ENCODE measurements at places on chromosomes 5 and 9.

DNA sequence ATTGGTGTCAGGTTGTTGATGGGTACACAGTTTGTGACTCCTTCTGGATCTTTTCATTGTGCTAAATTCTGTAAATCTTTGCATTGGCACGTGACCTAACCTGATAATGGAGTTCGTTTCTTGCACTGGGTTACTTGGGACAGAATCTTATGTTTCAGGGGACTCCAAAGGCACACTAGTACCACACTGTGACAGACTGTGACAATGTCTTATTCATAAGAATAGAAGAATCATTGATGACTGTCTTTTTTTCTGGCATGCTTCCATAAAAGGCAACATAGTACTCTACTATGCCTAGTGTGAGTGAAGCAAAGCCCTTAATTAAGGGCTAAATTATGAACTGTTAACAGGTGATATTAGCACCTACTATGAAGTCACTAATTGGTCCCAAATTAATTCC lies 35.4 kb upstream of the RICTOR start:
- no peak for DNase-seq

DNA sequence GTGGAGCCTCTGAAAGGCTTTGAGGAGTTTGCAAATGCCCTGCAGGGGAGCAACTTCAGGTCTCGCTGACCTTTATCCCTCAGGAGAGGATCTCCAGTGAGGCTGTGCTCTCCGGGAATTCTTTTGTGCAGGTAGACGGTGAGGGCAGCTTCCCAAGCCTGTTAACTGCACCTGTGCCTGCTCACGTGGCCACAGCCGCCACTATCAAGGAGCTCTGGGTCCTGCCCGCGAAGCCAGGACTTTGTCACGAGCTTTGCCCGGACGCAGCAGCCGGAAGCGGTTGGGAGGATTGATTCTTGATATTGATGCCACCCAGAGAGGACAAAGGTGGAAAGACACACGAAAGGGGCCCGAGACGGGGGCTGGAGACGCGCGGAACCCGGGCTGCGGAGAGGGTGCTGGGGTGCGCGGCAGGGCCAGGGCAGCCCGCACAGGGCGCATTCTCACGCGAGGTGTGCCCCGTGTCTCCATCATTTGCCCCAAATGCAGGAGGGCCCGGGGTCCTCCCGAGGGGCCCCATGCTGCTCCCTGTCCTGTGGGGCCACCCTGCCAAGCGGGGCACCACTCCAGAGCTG lies 18.2 kb downstream of the SLC9A3 start:
- DNase-seq = no peak

GRCh38 chr5:20956134-20956533 lies 968.1 kb upstream of the CDH18 start:
- no peak for DNase-seq

DNA sequence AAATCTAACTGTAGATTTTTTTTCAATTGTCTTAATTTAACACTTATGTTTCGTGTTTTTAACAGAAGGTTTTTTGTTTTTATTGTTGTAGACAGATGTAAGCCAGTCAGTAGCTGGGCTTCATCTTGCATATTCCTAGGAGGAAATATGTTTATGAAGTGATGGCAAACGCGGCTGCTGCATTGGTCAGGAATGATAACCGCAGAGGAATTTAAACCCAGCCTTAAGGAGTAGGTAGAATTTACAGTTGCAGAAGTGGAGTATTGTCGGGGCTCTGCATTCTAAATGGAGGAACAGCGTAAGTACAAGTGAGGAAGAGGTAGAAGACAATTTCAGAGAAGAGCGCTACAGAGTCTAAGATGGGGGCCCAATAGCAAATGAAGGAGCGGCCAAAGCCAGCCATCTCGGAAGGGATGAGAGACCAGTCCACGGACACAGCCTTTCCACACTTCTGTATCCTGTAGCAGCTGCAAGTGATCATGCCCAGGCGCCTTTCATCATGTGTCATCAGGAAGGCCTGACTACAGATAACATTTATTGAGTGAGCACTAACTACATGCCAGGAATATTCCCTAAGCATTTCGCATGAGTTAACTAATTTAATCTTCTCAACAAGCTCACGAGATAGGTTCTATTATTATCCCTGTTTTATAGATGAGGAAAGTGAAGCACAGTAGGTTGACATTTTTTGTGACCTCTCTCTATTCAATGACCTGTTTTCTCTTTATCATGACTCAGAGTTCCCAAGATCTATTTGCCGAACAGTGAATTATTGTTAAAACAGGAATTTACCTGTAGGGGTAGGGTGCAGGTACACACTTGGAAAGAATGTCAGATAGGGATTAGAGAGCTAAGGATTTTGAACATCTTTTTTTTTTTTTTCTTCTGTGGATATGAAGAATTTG lies 38.1 kb downstream of the CMYA5 start:
- no peak for DNase-seq

DNA sequence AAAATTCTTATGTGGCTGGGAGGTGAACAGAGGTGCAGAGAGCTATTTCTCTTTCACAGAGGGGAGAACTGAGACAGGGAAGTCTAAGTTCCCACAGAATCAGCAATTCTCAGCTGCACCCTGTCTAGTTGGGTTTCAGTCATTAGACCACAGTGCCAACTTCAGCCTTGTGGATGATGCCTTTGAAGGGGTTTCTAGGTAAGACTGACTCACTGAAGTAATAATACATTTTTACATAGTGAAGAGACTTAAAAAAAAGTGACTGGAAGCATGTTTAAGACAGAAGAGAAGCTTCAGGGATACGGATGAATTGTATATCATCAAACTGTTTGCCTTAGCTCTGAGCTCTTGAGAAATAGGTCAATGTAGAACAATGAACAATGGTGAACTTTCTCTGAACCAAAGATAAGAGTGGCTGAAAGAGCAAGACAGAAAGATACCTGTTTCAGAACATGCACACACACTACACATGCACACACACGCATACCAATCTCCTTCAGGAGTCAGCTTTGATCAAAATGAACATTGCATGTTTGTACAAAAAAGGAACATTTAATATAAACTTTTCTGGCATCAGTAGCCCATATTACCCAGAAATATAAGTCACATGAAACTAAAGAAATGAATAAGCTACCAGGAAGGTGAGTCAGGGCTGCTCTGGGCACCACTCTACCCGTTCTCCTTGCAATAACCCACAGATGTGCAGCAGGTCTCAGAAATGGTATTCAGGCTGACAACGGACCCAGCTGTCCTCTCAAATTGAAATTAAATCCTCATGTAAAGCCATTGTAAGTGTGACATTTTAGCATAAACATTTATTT lies 12.6 kb upstream of the FYB1 start:
- DNase-seq = peak; percentile 81

DNA sequence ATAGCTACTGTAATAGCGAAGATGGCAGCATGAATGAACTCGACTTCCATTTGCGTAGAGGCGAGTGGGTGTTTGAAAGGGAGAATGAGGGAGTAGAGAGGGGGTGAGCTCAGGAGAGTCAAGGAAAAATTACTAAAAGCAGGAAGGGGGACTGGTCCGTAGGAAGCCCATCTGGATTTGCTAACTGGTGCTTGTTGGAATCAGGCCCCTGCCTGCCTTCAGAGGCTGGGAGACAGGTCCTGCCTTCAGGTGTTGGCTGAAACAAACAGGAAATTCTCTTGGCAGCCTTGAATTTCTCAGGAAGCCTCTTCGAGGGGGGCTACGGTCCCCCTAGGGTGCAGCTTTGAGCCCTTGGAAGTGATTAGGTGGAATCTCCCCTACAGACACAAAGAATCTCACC lies 121.7 kb downstream of the OLFM1 start:
- no peak for DNase-seq

DNA sequence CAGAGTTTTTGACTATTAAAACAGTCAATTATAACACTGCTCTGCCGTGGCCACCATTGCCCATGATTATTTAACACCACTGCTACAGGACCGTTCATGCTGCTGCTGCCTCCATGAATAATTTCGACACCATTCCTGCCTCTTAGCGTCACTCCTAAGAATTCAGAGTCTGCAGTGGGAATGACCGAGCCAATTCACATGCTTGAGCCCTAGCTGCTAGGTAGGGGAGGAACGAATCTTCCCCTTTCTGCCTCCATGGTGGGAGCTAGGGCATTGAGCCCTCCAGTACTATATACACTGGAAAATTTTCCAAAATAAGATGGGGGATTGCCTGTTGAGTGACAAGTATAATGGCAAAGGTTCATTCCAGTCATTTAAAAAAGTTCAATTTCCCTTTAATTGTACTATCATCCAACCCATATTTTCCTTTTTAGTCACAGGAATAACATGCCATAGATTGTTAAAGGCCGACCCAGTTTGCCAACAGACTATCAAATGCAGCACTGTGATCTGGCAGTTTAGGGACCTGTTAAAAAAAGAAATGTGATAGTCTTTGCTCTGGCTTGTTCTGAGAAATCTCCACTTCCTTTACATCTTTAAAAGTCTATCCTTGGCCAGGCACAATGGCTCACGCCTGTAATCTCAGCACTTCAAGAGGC lies 13.5 kb upstream of the B4GALT1 start:
- no peak for DNase-seq

DNA sequence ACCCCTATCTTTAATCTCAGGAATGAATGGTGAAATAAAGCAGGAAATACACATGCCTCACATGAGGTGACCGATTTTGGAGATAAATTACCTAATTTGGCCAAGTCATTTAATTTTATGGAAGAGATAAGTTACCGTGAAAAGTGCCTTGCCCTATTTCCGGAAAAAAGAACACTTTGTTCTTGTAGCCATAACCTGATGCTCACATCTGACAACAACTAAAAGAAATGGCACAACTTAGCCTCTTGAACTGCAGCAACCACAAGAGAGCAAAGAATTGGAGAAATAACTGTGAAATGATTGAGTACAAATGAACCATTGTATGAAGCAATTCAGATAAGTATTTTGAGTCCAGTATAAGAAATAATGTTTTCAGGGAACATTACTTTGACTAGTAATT lies 628.1 kb upstream of the TYRP1 start:
- no peak for DNase-seq

DNA sequence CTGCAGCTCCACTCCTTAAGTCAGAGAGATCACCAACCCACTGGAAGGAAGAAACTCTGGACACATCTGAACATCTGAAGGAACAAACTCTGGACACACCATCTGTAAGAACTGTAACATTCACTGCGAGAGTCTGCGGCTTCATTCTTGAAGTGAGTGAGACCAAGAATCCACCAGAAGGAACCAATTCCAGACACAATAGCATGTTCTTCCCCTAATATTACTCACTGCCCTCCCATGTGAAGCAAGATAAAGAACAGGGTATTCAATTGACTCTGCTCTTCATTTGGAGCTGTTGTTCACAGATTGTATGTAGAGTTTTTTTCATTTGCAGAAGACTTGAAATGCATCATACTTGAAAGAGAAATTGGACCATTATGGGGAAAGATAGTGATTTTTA lies 10.8 kb downstream of the SAXO1 start:
- DNase-seq = no peak

DNA sequence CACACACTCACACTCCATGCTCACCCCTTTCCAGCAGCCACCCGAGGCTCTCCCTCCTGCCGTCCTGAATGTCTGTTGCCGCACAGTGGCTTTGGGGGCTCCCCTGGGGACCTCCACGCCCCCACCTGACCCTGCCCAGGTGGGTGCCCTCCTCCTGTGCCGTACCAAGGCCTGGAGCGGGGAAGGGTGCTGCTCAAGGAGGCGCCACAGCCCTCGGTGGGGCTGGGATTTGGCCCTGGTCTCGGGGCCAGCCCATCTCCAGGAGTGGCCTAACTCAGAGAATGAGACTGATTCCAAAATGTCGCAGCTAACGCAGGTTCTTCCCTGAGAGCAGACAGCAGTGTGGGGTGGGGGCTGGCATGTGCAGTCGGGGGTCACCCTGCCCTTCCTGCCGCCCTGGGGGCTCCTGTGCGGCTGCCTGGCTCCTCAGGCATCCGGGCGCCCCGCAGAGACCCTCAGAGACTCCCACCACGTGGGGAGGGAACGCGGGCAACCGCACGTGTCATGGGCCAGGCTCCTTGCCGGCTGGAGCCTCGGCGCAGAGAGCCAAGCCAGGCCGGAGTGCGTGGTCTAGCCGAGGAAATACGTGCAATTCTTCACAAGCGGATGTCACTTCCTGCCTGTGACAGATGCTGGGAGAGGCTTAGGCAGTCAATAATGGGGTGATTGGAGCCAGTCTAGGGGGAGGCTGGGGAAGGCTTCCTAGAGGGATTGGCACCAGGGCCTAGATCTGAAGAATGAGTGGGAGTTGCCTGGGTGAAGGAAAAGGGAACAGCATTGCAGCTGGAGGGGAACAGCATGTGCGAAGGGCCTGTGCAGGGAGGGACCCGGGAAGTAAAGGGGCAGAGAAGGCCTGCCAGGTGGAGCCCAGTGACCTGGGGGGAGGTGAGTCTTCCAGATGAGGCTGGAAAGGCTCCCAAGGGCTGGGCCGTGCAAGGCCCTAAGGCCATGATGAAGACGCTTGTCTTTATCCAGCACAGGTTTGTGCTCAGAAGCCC lies 44.1 kb downstream of the C9orf50 start:
- DNase-seq = no peak

GRCh38 chr5:163497315-163497714 lies 8.1 kb upstream of the MAT2B start:
- no peak for DNase-seq

DNA sequence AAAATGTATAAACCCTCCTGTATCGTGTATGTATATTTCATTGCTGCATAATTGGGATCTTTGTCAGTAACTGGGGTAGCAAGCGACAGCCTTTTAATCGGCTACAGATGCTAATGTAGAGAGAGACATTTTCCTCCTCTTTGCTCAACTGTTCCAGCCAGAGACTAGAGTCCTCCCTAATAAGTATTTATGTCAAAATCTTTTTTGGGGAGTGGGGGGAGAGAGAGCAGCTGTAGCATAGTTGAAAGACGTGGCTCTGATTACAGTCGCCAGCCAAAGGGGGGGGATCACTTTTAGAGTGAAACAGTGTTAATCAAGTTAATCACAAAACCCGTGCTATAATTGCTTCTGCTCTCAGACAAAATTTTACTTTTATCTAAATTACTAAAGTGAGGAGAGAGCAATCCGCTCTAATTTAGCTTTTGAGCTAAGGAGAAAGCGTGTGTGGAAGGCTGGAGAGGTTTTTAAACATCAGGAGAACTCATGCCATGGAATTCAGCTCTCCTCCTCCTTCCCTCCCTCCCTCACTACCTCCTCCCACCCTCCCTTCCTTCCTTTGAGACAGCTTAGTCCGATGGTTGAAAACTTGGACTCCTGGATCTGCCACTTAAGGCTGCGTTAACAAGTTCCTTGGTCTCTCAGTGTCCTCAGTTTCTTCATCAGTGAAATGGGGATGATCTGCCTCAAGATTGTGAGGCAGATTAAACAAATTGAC lies 87.3 kb upstream of the ZNF618 start:
- no peak for DNase-seq

GRCh38 chr5:167966979-167967378 lies 324.5 kb upstream of the WWC1 start:
- DNase-seq = no peak

- DNase-seq = no peak
Measured at GRCh38 chr5:179767496-179768100, 26.2 kb upstream of the LTC4S start.

GRCh38 chr5:119309326-119309725 lies 46.5 kb upstream of the TNFAIP8 start:
- DNase-seq = peak; percentile 27

Data from activated CD8-positive, alpha-beta T cell treated with anti-CD3 and anti-CD28 coated beads for 36 hours (primary cell).